ENCODE measurements at places on chromosomes 13 and 19.

DNA sequence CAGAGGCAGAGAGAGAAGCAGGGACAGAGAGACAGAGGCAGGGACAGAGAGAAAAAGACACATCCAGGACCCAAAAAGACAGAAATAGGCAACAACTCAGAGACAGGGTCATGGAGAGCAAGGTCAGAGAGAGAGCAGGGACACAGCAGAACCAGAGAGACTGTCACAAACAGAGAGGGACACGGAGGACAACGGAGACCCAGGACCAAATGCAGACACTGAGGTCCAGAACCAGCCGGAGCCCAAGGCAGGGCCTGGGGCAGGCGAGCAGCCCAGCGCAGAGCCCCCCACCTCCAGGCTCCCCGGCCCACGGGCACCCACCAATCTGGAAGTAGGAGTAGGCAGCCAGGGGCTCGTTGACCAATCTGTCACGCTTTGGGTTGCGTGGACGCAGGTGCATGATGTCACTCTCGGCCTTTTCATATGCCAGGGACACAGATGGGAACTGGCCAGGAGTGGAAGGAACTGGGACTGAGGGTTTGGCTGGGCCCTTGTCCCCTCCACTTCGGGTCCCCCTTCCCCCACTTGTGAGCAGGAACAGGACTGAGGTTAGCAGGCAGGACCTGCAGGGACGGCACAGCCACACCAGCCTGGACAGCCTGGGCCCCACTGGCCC lies 8.1 kb downstream of the TMEM147 start:
- DNase-seq, result no peak

- DNase-seq, result no peak
Measured at GRCh38 chr13:113477724-113478123, 12.8 kb downstream of the DCUN1D2 start.

DNA sequence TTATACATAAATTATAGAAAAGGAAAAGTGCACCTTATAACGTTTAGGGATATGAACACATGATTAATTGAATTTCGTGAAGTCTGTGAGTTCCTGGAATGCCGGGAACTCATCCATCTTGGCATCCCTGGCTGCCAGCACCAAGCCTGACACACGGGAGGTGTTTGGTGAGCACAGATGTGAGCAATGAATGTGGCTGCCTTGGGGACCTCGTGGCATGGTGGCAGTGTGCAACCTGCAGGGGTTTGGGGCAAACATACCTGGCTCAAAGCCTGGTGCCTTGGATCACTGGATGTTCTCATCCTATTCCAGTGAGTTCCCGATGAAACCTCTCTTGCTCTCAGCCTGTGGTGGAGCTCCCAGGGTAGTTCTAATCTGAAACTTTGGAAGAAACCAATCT lies 10.4 kb upstream of the MAP2K2 start:
- no peak for DNase-seq

GRCh38 chr13:38606699-38607535 lies 80.0 kb upstream of the FREM2 start:
- no peak for DNase-seq

DNA sequence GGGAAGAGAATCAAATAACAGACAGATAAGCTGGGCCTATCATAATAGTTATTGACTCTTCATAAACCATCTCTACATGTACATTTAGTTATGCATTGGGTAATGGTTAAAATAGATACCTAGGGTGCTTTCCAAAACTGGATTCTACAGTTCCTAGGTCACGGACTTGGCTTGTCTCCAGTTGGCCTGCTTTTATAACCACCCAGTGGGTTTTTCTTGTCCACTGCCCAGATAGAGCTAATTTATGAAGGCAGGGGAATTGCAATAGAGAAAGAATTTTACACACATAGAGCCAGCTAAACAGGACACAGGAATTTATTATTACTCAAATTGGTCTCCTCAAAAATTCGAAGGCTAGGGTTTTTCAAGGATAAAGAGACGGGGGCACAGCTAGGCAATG lies 97.3 kb downstream of the FAM216B start:
- DNase-seq, result no peak

GRCh38 chr13:92553470-92554114 lies 673.0 kb upstream of the GPC6 start:
- DNase-seq, result no peak

- DNase-seq, result no peak
Measured at GRCh38 chr19:48633148-48634035, 3.8 kb downstream of the DBP start.

DNA sequence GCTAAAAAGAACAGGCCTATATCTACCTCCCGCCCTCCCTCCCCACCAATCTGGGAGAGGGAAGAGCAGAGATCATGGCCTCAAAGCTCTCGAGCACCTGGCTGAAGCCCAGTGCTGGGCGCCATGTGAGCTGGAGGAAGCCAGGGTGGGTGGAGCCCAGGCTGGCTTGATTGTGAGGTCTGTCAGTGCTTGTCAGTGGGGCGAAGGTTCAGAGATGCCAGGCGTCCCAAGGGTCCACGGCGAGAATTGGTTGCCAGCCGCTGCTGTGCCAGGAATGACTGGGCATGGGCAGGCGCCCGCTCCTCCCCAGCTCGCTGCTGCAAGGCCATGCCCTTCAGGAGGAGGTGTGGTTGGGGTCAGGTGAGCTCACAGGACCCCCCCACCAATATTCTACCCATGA lies 11.5 kb downstream of the BEST2 start:
- no peak for DNase-seq

DNA sequence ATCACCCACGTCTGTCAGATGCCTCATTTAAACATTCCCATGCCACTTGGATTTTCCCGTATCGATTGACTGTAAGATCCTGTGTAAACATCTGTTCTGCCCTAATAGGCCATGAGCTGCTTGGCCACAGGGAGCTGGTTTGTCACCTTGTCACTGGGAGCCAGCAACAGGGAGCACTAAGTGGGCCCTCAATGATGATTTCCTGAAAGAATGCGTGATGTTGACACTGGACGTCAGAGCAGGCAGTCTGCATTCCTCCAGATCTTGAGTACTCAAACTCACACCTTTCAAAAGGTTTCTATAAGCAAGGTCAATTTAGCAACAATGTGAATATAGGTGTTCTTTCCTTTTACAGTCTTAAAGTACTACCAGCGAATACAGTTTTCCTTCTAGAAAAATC lies 78.8 kb downstream of the TUBGCP3 start:
- DNase-seq, result no peak

GRCh38 chr13:99314640-99315176 lies 7.5 kb upstream of the GPR183 start:
- DNase-seq, result peak; percentile 69

DNA sequence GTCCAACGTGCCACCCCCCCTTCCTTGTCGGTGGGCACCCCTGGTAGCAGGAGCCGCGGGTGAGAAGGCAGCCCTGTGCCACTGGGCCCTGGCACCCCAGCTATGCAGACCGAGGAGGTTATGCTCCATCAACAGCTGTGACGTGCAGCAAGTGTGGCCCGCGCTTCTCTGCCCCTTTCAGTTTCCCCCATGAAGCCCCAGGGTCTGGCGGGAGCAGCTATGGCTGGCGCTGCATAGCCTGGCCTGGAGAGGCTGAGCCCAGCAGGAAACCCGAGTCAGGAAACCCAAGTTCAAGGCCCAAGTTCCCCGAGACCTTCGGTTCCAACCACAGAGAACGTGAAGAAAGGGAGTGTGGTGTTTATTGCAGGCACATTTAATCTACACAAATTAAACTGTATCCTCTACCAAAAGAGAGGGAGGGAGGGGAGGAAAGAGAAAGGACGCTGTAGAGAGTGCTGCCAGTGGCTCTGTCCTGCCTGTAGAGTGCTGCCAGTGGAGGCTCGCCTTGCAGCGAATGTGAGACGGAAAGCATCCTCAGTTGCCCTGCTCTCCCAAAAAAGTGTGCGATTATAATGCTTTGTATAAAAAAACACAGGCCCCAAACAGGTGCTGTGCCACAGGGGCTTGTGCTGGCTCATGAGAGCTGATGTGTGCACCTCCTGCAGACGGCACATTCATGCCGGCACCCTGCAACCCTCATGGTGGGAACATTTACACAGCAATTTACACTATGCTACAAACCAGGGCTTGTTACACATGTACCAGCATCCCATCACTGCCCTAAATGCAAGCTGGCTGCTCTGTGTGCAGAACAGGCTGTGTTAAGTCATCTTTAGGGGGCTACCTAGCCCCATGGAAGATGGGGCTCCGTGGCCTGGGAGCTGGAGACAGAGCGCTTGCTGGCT lies 16.3 kb downstream of the POP4 start:
- DNase-seq, result no peak

- no peak for DNase-seq
Measured at GRCh38 chr13:77417897-77418296, 91.0 kb upstream of the MYCBP2 start.

DNA sequence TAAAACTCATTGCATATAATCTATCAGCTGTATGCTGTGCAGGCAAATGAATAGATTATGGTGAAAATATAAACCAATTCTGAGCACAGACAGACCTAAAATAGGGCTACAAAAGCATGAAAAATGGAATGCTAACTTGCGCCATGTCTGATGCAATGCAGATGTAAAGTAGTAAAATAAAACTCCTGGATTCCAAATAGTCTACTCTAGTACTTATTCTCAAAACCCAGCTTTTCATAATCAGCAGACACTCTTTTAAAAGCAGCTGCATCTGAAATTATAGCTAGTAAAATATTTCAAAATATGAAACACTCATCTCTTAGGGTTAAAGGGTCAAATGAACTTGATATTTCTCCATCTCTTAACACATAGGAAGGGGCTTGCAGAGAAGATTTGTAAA lies 4.7 kb upstream of the POMP start:
- DNase-seq, result no peak

- DNase-seq, result no peak
Measured at GRCh38 chr19:58086825-58087710, 11.0 kb downstream of the ZSCAN18 start.

GRCh38 chr13:80510686-80511085 lies 169.8 kb upstream of the SPRY2 start:
- DNase-seq, result no peak

DNA sequence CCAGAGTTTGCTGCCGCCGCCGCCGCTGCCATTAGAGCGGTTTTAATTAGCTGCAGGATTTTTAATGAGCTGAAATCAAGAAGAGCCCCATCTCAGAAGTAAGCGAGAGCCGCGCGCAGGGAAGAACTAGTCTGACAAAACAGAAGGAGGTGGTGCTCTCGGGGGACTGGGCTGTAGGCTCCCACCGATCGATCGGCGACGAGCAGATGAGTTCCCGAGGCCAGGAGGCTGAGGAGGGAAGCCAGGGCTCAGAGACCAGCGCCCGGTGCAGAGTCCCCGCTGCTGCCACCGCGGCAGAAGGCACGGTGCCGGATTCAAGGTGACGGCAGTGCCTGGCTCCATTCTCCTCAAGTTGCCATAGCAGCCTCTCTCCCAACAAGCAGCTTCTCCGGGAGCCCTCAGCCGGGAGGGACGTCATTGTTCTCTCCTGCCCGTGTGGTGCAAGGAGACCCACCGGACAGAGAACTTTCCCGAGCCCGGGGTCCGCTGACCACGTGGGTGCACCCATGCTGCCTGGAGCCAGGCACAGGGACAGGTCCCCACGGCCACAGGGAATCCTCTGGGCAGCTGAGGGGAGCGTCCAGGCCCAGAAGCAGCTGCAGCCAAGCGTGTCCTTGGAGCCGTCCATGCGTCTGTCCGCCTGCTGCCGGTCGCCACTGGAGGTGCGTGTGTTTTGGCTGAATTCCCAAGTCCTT lies 62.9 kb downstream of the CHST8 start:
- DNase-seq, result no peak

GRCh38 chr13:44605275-44605674 lies 29.1 kb upstream of the TSC22D1 start:
- DNase-seq, result no peak

DNA sequence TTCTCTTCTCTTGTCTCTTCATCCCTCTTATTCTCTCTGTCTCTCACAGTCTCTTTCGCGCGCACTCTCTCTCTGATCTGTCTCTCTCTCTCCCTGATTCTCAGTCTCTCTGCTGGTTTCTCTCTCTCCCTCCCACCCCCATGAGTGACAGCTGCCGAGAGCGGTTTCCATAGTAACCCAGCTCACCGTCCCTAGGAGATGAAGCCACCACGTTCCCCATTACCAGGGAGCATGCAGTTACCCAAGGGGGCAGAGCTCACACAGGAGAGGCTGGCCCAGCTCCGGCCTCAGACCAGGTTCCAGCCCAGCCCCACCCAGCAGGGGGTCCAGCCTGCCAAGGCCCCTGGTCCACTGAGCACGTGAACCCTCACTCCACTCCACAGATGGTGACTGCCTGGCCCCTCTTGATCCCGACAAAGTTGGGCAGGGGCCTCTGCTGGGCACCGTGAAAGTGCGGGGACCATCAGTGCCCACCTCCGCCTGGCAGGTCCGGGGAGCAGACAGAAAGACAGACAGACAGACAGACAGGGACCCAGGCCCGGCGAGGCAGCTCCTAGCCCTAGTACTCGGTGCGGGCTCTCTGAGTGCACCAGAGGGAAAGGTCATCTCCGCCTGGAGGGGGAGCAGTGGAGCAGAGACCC lies 50.6 kb downstream of the CELF5 start:
- DNase-seq, result peak; percentile 18

DNA sequence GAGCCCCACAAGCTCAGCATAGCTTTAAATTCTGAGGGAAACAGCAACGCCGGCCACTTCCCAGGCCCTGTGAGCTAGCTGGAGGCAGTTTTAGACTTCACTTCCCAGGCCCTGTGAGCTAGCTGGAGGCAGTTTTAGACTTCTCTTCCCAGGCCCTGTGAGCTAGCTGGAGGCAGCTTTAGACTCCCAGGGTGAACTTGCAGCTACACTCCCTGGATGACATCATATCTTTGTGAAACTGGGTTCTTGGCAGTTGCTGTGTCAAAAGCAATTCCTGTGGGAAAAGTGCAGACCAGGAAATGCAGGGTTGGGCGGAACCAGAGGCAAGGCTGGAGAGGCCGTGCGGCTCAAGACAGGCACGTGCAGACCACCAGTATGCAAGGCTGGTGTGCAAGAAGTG lies 12.7 kb downstream of the SOX1 start:
- DNase-seq, result no peak

DNA sequence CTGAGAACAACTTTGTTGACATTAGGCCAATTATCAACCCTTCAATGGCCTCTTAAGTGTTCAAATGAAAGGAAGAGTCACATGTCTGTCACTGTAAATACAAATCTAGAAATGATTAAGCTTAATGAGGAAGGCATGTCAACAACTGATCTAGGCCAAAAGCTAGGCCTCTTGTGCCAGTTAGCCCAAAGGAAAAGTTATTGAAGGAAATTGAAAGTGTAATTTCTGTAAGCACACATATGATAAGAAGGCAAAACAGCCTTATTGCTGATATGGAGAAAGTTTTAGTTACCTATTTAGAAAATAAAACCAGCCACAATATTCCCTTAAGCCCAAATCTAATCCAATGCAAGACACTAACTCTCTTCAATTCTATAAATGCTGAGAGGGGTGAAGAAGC lies 604.7 kb downstream of the SLITRK6 start:
- no peak for DNase-seq

DNA sequence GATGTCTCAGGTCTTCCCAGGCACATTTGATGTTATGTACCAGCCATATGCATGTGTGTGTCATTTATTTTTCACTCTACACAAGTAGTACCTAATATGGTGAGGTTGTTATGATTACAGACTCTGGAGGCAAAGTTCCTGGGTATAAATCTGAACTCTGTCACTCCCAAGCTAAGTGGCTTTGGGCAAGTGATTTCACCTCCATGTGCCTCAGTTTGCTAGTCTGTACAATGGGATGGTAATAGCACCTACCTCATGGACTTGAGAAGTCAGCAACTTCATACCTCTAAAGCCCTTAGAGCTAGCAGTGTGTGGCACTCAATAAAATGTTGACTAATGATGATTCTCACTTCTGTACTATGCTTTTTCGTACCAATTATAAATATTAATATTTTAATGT lies 3.9 kb upstream of the CATSPERG start:
- no peak for DNase-seq

Measured in stimulated activated CD4-positive, alpha-beta T cell treated with anti-CD3 and anti-CD28 coated beads, Interleukin-15, amount 100 ng/mL, for 48 hours (primary cell).